Parietal lobe (tissue), 2 donors: ENCODE measurements at places on chromosomes 12 and 14. TPM values are rescaled to one million over a fixed set of nuclear protein-coding genes. Genes with fewer than 3 reads are reported as not detected.

The GALNT16 gene
- total RNA-seq: 10.3 TPM

The MSI1 gene
- 15.0 TPM for total RNA-seq

The VDR gene
- total RNA-seq: not detected

The LRTM2 gene
- total RNA-seq: 8.1 TPM

The ASIC1 gene
- total RNA-seq: 37.6 TPM

The STXBP6 gene
- 13.8 TPM for total RNA-seq

The CTSG gene
- not detected for total RNA-seq

The LMNTD1 gene
- total RNA-seq: not detected

The ZFHX2 gene
- 5.0 TPM for total RNA-seq

The P3H3 gene
- 25.7 TPM for total RNA-seq

The ESRRB gene
- 0.63 TPM for total RNA-seq

The TAS2R43 gene
- total RNA-seq: 31.9 TPM

The MMP19 gene
- not detected for total RNA-seq

The ABHD12B gene
- total RNA-seq: not detected

The OR4E1 gene
- not detected for total RNA-seq

The DNAI7 gene
- 2.5 TPM for total RNA-seq

The PRH1 gene
- 159 TPM for total RNA-seq

The GPR132 gene
- 0.94 TPM for total RNA-seq

The DHRS2 gene
- not detected for total RNA-seq

The GPR84 gene
- total RNA-seq: not detected

The CCDC184 gene
- 15.7 TPM for total RNA-seq

The TNS2 gene
- 31.6 TPM for total RNA-seq

The IRAK3 gene
- total RNA-seq: 6.9 TPM

The RAPGEF3 gene
- total RNA-seq: 17.5 TPM

The PRICKLE1 gene
- total RNA-seq: 16.3 TPM

The CNTN1 gene
- total RNA-seq: 297 TPM

The BRAP gene
- total RNA-seq: 28.2 TPM

The SOCS2 gene
- total RNA-seq: 35.4 TPM

The NTN4 gene
- 62.9 TPM for total RNA-seq

The CRACR2A gene
- 1.9 TPM for total RNA-seq

The DDN gene
- 5.3 TPM for total RNA-seq

The PIWIL1 gene
- not detected for total RNA-seq

The OTUB2 gene
- 5.6 TPM for total RNA-seq

The FMNL3 gene
- 18.8 TPM for total RNA-seq

The ASB2 gene
- total RNA-seq: not detected

The GNG2 gene
- total RNA-seq: 342 TPM

The DTX1 gene
- total RNA-seq: 37.2 TPM

The ALX1 gene
- not detected for total RNA-seq

The ADAM21 gene
- not detected for total RNA-seq

The GLI1 gene
- 0.63 TPM for total RNA-seq

The LPAR5 gene
- 0.94 TPM for total RNA-seq

The CD27 gene
- 0.63 TPM for total RNA-seq

The SERPINA1 gene
- total RNA-seq: 1.9 TPM

The SPTLC2 gene
- 31.6 TPM for total RNA-seq

The NAV3 gene
- 329 TPM for total RNA-seq

The DEPDC4 gene
- 1.3 TPM for total RNA-seq

The ERP27 gene
- total RNA-seq: not detected

The ARHGAP9 gene
- 0.94 TPM for total RNA-seq

The KRT71 gene
- not detected for total RNA-seq

The BICDL1 gene
- 66.4 TPM for total RNA-seq

The ZNF641 gene
- 49.5 TPM for total RNA-seq

The RNASE3 gene
- not detected for total RNA-seq

The MAP1LC3B2 gene
- total RNA-seq: 4.1 TPM

The CD4 gene
- 1.9 TPM for total RNA-seq

The FBLN5 gene
- total RNA-seq: 1.6 TPM

The MMP17 gene
- total RNA-seq: 64.5 TPM

The PRB2 gene
- not detected for total RNA-seq
